B cell (primary cell): ENCODE measurements at places on chromosomes 5 and 9.

DNA sequence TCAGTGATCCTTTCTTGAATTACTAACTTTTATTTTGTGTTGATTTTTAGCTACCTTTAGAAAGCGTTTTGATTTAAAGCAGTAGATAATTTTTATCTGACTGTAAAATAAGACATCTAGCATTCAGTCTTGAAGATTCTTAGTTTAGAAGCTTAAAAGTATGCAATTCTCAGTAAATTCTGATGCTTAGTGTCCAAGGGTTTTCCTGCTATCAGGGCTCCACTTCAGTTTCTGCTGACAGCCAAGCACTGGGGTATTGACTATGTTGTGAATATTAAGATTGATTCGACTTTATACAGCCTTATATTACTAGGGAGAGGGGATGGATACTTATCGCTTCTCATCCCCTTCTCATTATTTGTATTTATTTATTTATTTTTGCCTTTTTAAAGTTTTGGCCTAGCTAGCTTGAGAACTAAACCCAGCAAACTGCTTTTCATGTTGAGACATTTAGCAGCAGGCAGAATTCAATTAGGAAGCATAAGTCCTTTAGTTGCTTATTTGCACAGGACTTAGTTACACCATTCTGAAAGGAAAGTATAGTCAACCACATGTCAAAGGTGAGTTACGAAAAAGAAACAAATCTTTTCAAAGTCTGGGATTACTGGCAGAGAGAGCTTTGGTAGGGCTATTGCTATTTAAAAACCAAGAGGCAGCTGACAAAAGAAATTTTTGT, 2.9 kb downstream of the PBX3 start:
- no peak for DNase-seq

DNA sequence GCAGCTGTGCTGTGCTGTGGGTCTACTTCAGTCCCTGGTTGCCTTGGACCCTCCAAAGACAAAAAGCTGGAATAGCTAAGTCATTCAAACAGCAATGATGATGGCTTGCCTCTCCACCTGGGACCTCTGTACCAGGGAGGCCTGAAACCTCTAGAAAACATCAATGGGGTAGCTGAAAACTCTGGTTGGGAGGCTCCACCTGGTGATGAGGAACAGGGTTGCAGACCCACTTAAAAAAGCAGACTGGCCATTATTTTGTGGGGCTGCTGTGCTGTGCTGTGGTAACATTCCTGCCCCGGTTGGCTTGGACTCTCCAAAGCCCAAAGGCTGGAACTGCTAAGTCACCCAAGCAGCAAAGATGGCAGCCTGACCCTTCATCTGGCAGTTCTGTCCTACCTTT, 839.3 kb upstream of the ARRDC3 start:
- no peak for DNase-seq

- no peak for DNase-seq
Observed at GRCh38 chr9:127761491-127761956, 16.9 kb downstream of the SH2D3C start.

GRCh38 chr5:1747803-1748085, 51.9 kb downstream of the MRPL36 start:
- DNase-seq: no peak

- DNase-seq: no peak
Observed at GRCh38 chr9:37983381-37984067, 79.6 kb upstream of the SLC25A51 start.

DNA sequence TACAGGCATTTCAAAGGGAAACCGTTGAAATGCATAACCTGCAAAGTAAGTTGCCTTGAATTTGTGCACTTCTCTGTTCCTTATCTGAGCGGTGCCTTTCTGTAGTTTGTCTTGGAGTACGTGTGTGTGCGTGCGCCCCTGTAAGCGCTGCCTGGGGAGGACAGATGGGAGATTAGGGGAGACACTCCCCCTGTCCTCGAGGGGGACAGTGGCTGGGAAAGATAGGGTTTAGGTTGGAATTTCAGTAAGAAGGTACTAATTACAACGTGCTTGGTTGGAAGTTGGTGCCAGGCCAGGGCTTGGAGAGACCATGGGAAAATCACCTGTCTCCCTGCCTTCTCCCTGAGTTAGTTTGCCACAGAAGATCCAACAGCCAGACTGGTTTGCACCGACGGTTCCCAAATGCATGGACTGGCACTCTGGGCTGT, 73.2 kb downstream of the PIK3R1 start:
- DNase-seq: no peak
